Peyer's patch (tissue), 4 donors: ENCODE measurements at places on chromosomes 11 and 22. TPM values are rescaled to one million over a fixed set of nuclear protein-coding genes. Genes with fewer than 3 reads are reported as not detected.

DNA sequence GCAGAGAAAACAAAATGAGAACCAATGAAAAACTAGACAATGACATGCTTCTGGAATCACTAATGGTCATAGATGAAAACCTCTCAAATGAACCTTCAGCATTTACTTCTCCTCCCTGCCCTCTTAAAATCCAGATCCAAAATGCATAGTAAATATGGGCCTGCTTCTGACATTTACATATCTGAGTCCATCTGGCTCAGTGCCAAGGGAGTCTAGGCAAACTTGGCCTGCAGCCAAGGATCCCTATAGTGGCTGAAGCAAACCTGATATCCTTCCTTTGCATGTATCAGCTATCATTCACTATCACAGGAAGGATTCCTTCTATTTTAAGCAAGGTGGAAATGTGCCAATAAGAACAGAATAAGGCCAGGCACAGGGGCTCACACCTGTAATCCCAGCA lies 104.8 kb downstream of the C11orf58 start:
- no peak overlapping the region for H3K27ac ChIP-seq
- no peaks in the 10 kb centered on the region for H3K27me3 ChIP-seq
- H3K4me1 ChIP-seq: no peaks in the 10 kb centered on the region
- DNase-seq: peak; percentile 50
- H3K4me3 ChIP-seq: no peak overlapping the region

GRCh38 chr11:117070016-117070415 lies 28.2 kb downstream of the SIK3 start:
- H3K27me3 ChIP-seq: no peaks in the 10 kb centered on the region
- DNase-seq: no peak
- H3K27ac ChIP-seq: no peak overlapping the region
- no peaks in the 10 kb centered on the region for H3K4me1 ChIP-seq
- no peak overlapping the region for H3K4me3 ChIP-seq
- no peaks in the 10 kb centered on the region for H3K36me3 ChIP-seq

DNA sequence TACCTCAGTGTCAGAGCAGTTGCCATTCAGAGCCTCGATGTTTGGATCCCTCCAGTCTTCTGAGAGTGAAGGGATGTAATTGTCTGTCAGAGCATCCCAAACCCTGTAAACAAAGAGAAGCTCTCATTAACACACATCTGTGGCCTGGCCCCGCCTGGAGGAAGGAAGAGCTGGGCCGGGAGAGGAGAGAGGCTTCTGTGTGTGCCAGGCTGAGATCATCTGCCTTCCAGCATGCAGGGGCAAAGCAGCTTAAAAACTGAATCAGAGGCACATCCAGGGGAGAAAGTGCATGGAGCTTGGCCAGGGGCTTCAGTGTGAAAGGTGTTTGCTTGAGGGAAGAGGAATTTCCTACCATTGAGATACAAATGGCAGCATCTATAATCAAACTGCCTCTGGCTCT lies 14.5 kb downstream of the FEZ1 start:
- no peaks in the 10 kb centered on the region for H3K36me3 ChIP-seq
- H3K27ac ChIP-seq: no peak overlapping the region
- no peak for DNase-seq
- H3K4me3 ChIP-seq: no peak overlapping the region
- H3K27me3 ChIP-seq: no peaks in the 10 kb centered on the region
- no peaks in the 10 kb centered on the region for H3K4me1 ChIP-seq

DNA sequence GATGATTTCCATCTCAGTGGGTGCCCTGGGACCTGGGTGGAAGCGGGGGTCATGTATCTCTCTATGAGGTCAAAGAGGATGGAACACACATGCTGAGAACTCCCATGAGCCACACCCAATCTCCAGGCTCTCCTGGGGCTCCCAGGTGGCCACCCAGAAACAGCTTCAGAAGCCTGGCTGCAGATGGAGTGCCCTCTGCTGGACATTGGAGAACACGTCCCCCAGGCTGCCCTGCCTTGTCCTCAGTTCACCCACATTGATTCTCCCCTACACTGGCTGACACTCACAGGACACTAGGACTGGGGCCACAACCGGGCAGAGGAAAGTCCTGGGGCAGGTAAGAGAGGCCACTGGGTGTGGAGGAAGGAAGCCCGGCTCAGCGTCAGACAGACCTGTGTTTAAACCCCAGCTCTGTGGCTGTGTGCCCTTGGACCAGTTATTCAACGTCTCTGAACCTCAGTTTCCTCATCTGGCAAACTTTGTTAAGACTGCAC lies 4.5 kb upstream of the NOL12 start:
- H3K4me3 ChIP-seq: no peak overlapping the region
- peaks cover 17% of the 10 kb centered on the region for H3K4me1 ChIP-seq
- peak; percentile 79 for DNase-seq
- no peaks in the 10 kb centered on the region for H3K27me3 ChIP-seq
- H3K27ac ChIP-seq: peak overlapping the region; percentile 30

GRCh38 chr11:45436118-45436517 lies 150.0 kb upstream of the SYT13 start:
- H3K27ac ChIP-seq: no peak overlapping the region
- no peaks in the 10 kb centered on the region for H3K36me3 ChIP-seq
- no peaks in the 10 kb centered on the region for H3K27me3 ChIP-seq
- no peak for DNase-seq

PGA3 gene
- total RNA-seq: not detected

ATL3 gene
- 38.4 TPM for total RNA-seq

FERMT3 gene
- 15.1 TPM for total RNA-seq

DNA sequence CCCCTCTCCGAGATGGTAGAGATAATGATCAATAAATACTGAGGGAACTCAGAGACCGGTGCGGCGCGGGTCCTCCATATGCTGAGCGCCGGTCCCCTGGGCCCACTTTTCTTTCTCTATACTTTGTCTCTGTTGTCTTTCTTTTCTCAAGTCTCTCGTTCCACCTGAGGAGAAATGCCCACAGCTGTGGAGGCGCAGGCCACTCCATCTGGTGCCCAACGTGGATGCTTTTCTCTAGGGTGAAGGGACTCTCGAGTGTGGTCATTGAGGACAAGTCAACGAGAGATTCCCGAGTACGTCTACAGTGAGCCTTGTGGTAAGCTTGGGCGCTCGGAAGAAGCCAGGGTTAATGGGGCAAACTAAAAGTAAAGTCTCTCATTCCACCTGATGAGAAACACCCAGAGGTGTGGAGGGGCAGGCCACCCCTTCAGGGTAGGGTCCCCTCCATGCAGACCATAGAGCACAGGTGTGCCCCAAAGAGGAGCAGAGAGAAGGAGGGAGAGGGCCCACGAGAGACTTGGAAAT lies 43.2 kb downstream of the IGLL1 start:
- peak overlapping the region; percentile 67 for H3K27ac ChIP-seq
- no peaks in the 10 kb centered on the region for H3K36me3 ChIP-seq
- DNase-seq: no peak
- H3K4me1 ChIP-seq: no peaks in the 10 kb centered on the region
- H3K4me3 ChIP-seq: no peak overlapping the region
